ENCODE measurements at places on chromosomes 5 and 9.

- DNase-seq = peak; percentile 4
Observed at GRCh38 chr5:152568016-152568415, 162.9 kb upstream of the NMUR2 start.

DNA sequence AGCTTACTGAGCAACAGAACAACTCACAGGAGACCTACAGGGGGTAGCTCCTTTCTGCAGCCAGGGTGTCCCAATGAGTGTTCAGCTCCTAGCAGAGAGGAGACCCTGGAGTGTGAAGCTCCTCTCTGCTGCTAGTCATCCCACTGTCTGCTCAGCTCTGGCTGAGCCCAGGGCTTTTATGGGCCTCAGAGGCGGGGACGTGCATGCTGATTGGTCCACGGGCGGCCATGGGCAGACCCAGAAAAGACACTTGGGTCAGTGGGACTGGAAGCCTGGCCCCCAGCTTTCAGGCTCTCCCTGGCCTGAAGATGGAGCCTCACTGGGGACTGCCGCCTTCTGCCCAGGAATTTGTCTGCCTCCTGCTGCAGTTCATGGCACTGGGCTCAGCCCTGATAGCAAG lies 40.6 kb downstream of the TSPAN17 start:
- no peak for DNase-seq

GRCh38 chr5:67855523-67855922 lies 360.0 kb upstream of the PIK3R1 start:
- DNase-seq = no peak

DNA sequence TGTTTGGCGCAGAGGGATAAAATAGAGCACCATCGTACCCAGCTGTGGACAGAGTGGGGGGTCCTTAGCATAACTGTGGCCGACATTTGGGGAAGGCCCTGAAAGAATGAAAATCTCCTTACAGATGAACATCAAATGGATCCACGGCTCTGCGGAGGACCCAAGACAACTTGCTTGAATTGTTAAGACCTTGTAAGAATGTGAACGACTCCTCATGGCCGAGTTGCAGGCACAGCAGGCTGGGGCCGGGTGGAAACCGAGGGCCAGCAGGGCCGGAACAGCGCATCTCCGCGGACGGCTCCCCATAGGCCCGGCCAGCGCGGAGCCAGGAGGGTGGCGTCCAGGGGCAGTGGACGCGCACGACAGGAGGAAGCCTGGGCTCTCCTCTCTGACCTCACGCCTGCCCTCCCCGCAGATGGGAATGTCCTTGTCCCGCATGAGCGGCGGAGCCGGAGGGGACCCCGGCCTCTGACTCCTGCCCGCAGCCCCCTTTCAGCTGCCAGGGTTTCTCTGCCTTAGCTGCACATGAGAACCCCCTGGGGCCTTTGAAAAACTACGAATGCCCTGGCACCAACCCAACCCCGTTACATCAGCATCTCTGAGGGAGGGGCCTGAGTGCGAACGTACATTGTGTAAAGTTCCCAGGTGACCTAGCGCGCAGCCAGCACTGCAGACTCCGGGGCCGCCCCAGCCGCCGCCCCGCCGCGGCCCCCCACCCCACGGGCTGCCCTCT lies 36.2 kb upstream of the PTCH1 start:
- peak; percentile 26 for DNase-seq

DNA sequence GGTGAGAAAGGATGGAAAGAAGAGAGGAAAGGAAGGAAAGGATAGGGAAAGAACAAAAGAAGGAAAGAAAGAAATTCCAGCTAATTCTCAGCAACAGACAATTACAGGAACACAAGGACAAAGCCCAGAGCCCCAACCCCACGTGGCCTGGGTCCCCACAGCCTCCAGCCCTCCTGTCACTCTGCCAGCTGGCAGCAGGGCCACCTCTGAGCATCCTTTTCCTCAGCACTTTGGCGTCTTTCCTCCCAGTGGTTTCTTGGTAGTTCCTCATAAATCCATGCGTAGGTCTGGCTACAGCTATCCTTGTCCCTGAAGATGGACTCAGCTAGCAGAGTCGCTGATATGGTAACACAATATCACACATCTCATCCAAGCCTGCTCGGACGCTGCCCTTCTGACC lies 28.3 kb downstream of the ADAMTS2 start:
- no peak for DNase-seq

- no peak for DNase-seq
Observed at GRCh38 chr5:87560528-87560927, 147.8 kb upstream of the CCNH start.

- DNase-seq = peak; percentile 61
Observed at GRCh38 chr9:16267281-16268066, 603.0 kb downstream of the BNC2 start.

- DNase-seq = no peak
Observed at GRCh38 chr9:69931340-69931739, 110.7 kb downstream of the CFAP95 start.

GRCh38 chr5:88507261-88507660 lies 238.6 kb upstream of the TMEM161B start:
- DNase-seq = no peak

DNA sequence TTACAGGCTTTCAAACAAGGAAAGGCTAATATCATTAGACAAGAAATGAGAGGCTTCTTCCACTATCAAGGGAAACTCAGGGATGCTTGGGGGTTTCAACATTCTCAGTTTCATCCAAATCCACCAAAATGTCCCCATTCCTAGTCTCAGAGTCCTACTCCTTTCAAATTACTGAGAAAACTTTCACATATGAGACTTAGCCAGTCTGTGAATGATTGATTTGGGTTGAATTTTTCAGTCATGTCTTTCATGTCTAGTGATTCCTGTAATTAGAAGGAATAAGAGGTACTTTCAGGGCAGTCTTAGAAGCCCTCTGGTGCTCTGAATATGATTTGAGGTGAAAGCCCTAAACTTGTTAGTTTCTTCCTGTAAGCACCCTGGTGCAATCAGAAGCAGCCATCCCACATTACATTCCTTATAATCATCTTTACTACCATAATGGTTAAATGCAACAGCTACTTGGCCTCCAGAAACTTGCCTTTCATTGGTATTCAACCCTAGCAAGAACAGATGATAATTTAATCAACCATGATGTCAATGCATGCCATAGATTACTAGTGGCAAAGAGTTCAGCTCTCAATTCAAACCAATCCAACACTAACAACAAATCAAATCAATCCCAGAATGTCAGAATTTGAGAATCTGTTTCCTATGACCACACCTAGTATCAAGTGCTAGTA lies 50.7 kb upstream of the RIC1 start:
- DNase-seq = peak; percentile 53

- DNase-seq = no peak
Observed at GRCh38 chr5:62985749-62986148, 407.1 kb downstream of the LRRC70 start.

GRCh38 chr5:145588113-145588512 lies 247.0 kb downstream of the PRELID2 start:
- DNase-seq = no peak

- no peak for DNase-seq
Observed at GRCh38 chr5:164300295-164300694, 794.9 kb downstream of the MAT2B start.

Measured in fibroblast of skin of abdomen (primary cell).